Left renal cortex interstitium (tissue), 4 donors: ENCODE measurements at places on chromosomes 11 and 22. TPM values are rescaled to one million over a fixed set of nuclear protein-coding genes. Genes with fewer than 3 reads are reported as not detected.

The CASP5 gene
- not detected for polyA plus RNA-seq

The CASP12 gene
- polyA plus RNA-seq, result 0.82 TPM

The TBRG1 gene
- polyA plus RNA-seq, result 42.6 TPM

The CBLIF gene
- 0.11 TPM for polyA plus RNA-seq

The CARS1 gene
- polyA plus RNA-seq, result 27.5 TPM

The KDM4F gene
- not detected for polyA plus RNA-seq
